Stimulated activated CD4-positive, alpha-beta T cell treated with anti-CD3 and anti-CD28 coated beads, Interleukin-15, amount 100 ng/mL, for 1 hour (primary cell): ENCODE measurements at places on chromosomes 2 and 18.

- no peak for DNase-seq
Measured at GRCh38 chr2:46365913-46366667, 68.9 kb downstream of the EPAS1 start.

DNA sequence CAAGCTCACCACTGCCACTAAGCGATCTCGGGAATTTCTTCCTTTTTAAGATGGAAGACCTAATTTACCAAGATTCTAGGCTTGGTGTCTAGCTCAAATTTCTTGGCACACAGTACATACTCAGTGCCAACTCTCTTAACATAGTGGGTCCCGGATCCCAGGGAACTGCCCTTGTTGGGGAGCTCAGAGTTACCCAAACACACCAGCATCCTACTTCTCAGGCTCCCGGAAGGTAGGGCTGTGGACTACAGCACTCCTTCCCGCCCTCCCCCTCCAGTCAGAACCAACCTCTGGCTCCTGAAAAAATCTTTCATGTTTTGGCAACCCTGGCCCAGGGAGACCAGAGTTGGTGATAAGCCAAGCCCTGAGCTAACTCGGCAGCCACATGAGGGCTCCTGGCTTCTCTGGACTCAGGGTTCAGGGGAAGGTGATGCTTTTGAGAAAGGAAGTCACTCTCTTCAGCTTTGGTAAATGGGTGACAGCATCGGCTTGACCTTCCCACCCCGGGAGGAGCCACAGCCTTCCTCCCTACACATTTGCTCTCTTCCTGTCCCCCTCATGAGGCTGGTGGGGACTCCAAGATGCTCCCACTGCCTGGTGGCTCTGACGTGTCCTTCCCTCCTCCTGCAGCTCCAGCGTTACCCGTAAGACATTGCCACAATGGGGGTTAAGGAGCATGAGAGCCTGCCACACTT, 8.8 kb downstream of the ODC1 start:
- DNase-seq: no peak

DNA sequence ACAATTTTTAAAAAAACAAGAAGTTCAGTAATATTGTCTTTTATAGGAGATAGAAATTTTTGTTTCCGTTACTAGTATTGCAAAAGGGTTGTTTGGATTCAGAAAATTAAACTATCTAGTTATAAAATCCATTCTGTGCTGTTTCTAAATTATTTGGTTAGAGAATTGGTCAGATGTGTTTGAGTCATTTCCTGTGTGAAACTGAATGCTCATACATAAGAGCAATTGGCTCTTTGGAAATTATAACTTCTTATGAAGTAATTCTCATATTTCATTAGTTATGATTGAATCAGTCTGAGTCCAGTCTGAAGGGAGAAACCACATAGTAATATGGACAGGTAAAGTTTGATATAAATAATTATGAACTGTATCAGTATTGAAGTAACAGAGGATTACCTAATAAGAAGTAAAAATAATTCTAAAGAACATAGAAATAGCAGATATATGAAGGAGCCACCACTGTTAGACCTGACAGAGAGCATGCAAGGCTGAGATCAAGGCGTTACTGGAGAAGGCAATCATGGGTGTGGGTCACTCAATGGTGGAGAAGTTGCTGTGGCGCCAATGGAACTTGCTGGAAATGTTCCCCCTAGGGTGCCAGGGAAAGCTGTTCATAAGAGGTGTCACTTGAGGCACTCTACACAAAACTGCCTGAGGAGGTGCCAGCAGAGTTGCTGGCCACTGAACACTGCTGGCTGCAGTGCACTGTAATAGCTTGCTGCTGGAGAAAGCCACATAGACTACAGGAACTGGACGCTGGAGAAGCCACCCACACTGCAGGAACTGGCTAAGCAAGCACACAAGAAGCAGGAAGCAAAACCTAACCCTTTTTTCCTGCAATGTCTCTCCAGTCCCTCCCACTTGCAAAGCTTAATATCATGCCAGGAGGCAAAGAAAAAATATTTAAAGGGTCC, 18.0 kb upstream of the FAP start:
- no peak for DNase-seq

GRCh38 chr2:102224824-102225739, 38.3 kb downstream of the IL1RL2 start:
- DNase-seq: no peak

GRCh38 chr18:58218117-58218516, 174.1 kb downstream of the NEDD4L start:
- DNase-seq: no peak

GRCh38 chr2:72033636-72034035, 114.0 kb downstream of the CYP26B1 start:
- DNase-seq: no peak

- no peak for DNase-seq
Measured at GRCh38 chr2:241535871-241536655, 22.5 kb upstream of the BOK start.

DNA sequence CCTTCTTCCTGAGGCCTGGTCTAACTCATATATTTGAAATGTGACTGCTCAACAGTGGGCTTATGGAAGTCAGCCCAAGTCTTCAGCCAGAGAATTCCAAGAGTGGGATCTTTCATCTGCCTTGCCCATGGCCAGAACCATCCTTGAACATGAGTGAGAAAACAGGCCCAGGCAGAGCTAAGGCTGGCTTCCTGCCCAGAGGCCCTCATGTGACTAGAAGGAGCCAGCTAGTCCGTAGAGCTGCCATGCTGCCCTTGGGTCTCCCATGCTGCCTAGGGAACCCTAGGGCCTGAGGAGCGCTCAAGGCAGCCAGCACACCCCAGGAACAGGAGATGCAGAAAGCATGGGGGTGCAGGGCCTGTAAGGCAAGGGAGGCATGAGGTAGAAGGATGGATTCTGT, 203.6 kb downstream of the FHOD3 start:
- no peak for DNase-seq

DNA sequence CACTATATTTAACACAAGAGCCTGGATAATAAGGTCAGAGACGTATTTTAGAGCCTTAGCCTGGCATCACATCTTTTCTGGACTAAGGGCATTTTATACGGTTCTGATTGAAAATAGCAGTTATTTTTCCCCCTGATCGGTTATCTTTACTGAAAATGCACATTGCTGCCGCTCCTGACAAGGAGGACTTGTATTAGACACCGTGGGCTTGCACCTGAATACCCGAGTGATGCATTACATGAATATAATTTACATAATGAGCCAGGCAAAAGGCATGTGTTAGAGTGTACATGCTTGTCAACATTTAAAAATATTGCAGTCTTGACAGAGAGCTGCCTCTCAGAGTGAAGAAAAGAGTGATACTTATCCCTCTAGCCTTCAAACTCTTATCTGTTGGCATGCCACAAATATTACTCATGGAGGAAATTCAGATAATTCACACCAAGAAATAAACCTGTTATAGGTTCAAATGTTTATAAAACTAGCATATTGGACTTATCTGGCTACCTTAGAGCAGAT, 470.5 kb upstream of the ETAA1 start:
- no peak for DNase-seq

GRCh38 chr2:134262684-134263083, 8.8 kb downstream of the MGAT5 start:
- no peak for DNase-seq

DNA sequence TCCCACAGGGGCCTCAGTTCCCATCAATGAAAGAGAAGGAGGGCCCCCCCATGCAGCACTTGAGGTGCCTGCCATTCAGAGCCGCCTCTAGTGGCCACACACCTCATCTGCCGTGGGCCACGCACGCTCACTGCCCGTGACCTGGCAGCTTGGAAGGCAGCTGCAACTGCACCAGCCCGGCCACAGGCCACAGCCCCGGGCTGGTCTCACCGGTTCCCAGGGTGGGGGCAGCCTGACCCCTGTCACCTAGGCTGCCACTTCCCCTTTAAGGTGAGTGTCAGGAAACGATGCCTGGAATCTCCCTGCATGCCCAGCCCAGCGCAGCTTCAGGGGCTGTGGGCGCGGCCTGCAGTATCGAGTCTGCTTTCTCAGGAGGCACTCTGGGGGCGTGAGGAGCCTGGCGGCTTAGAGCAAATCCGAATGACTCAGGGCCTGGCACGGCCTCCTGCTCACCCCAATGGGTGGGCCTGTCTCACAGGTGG, 2.6 kb downstream of the MAB21L4 start:
- no peak for DNase-seq

DNA sequence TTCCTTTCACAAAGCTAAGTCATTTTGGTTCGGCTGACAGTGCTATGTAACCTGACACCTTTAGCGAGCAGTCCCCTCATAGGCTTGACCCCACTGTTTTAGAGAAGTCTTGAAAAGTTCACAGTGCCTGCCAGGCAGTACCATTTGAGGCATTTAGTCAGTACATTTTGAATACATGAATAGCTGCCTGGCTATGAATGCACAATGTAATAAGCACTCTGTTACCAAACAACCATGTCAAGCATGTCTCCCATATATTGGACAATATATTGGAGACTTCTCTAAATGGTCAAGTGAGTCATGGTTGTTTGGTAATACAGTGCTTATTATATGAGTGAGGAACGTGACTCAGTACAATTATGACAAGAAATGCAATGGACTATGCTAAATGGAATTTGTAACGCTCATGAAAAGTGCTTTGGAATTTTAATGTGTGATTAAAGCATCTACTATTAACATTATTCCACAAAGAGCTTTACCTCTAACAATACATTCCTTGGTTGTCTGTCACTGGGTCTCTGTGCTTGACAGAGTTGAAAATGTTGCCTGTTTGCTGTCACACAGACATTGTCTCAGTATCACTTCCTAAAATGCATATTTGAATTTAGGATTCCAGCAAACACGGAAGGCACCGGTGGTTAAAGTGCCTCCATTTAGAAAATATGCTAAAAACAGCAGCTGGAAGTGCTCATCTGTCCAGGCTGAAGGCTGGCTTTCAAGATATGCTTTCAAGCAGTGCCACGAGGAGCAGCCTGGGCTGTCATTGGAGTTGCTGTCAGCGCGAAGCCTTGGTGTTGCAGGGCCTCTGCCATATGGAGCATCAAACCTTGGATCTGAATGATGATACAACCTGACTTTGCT, 458.6 kb downstream of the FBXO15 start:
- DNase-seq: no peak

DNA sequence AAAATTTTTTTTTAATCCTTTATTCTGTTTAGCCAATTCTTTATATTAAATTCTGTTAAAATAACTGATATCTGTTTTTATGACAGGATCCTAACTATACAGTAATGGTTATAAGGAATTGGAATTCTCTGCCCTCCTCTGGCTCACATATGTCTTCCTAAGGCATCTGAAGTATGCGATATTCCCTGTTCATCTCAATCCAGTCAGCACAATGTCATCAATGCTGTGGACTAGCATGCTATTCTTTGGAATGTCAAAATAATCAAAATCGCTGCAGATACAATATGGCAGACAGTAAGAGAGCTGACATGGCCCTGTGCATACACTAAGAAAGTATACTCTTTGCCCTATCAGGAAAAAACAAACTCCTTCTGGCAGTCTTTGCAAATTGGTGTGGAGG, 107.6 kb downstream of the AP1S3 start:
- DNase-seq: no peak

GRCh38 chr2:217970206-217970605, 32.6 kb downstream of the TNS1 start:
- DNase-seq: no peak

DNA sequence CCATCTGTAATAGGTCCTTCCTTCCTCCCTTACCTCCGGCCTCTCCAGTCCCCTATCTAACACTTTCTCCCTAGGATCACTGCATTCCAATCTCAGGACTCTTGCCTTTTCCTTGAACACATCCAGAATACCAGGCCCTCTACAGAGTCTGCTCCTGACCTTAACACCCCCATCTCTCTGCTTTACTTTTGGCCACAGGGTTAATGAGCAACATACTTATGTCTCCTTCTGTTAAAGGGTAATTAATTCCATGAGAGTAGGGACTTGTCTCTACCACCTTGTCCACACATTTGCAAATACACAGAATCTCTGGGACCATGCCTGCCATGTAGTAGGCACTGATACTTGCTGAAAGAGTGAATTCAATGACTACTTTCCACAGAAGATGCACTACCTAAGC, 94.9 kb downstream of the COBLL1 start:
- DNase-seq: no peak

- no peak for DNase-seq
Measured at GRCh38 chr2:208265371-208265800, 669 bp upstream of the PIKFYVE start.

DNA sequence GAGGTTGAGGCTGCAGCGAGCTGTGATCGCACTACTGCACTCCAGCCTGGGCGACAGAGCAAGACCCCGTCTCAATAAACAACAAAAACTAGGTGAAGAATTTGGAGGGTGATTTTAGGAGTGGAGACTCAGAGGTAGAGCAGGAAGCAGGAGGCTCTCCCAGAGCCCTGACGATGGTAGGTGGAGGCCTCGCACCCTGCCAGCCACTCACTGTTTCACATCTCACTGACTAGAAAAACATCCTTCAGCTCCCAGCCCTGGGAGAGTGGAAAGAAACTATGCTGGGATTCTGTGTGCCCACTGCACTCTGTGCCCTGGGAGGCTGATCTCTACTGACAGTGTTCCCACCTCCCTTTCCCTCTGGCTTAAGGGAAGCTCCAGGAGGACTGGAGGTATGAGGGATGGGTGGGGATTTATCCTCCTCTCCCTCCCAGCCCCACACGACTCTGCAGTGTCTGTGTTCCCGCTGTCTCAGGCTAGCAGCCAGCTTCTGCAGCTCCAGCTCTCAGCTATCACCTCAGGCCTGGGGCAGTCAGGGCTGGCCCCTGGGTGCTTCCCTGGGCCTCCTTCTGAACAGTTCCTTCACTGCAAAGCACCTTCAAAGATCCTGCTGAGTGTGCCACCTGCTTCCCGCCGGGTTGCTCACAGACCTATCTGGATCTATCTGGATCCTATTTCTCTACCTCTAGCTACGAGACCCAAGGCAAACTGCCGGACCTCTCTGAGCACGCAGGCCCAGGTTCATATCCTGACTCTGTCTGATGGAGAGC, 9.6 kb downstream of the CIB4 start:
- no peak for DNase-seq

- no peak for DNase-seq
Measured at GRCh38 chr2:230762317-230762896, 49.8 kb downstream of the CAB39 start.

DNA sequence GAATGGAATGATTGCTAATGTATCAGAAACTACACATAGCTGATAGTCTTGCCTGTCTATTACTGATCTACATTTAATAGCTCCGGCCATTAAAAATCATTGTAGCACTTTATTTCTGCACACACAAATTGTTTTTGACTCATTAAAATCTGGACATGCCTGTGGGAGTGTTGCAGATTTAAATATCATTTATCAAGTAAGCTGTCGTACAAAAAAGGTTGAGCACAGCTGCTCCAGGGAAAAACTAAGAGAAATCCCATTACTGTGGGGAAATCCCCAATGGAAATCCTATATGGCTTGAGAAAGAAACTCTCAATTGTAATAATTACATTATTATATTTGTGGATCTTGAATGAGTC, 99.6 kb upstream of the CERS6 start:
- no peak for DNase-seq

GRCh38 chr2:40371525-40372282, 80.2 kb downstream of the SLC8A1 start:
- no peak for DNase-seq

- DNase-seq: no peak
Measured at GRCh38 chr18:32735781-32736180, 37.0 kb downstream of the KLHL14 start.

GRCh38 chr2:1546023-1546591, 132.8 kb downstream of the TPO start:
- DNase-seq: no peak
